ENCODE measurements at places on chromosomes 1 and 21.

GRCh38 chr1:151897991-151898431, 11.3 kb downstream of the THEM4 start:
- no peak for DNase-seq

GRCh38 chr1:233597489-233597901, 16.4 kb upstream of the KCNK1 start:
- no peak for DNase-seq

DNA sequence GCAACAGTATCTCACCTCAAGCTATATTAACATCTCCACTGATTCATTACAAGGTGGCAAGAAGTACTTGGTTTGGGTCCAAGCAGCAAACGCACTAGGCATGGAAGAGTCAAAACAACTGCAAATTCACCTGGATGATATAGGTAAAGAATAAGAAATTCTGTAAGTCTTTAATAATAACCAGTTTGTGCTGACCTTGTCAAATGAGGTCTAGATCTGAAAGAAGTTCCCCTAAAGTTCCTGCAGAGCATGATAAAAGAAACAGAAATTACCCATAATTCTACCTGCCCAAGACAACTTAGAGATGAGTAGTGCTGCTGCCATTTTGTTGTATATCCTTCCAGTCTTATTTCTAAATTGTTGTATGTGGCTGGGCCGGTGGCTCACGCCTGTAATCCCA, 34.5 kb downstream of the IL23R start:
- DNase-seq, result no peak

DNA sequence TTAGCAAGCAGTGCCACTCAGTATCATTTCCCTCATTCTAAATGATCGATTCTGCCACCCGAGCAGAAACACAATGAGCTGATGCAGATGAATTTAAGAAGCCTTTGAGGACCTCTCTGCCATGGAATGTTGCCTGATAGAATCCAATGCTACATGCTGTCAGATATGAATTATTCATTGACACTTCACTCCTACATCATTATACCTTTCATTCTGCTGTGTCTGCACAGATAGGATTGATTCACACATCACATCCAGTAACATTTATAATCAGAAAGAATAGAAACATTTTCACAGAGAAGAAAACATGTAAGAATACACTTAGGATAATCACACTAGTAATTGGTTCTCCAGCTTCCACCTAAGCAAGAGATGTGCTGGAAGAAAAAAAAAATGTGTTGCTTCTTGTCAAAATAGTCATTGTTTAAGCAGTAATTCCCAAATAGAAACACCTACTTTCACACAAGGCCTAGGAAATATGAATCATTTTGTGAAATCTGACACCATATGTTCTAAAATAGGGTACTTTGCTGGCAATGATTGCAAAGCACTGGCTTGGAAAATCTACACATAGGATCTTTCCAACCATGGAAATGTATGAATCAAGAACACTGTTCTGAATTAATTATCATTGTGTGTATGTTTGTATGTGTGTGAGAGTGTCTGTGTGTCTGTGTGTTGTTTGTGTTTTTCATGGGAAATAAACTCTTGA, 110.1 kb downstream of the GRIK1 start:
- no peak for DNase-seq

GRCh38 chr1:39625009-39625408, 14.4 kb downstream of the HEYL start:
- DNase-seq, result no peak

- DNase-seq, result no peak
These were observed 16.4 kb downstream of the KCNA10 start for GRCh38 chr1:110502402-110503151.

DNA sequence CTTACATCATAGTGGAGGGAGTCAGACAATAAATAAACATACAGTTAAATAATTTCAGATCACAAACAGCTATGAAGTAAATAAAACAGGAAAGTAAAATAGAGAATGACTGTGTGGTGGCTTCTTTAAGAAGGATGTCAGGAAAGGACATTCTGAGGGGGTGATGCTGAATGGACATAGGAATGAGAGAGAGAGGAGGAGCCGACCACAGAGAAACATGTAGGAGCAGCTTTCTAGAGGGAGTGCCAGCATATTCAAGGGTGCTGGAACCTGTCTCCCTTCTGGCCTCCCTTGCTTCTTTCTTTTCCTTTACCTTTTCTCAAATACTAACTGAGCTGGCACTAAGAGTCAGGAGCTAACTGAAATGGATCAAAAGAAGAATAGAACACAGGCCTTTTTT, 20.5 kb upstream of the BCL10 start:
- DNase-seq, result peak; percentile 47

GRCh38 chr21:34808569-34809204, 139.9 kb downstream of the CLIC6 start:
- DNase-seq, result peak; percentile 46

- no peak for DNase-seq
These were observed 14.9 kb downstream of the CREG1 start for GRCh38 chr1:167538657-167539056.

DNA sequence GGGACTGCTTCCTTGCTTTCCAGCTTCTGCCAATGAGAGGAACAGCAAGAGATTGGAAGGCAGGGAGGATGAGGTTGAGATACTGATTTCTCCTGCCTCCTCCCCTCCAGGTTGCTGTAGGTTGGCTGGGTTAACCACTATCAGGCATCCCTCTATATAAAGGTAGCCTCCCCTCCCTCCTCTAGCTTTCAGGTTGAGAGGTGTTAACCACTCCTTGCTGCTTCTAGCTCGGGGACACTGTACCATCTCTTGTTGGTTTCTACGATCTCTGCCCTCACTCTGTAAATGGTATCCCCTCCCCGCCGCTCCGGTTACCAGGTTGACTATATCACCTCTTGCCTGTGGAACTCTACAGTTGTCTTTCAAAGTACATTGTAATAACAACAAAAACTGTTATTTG, 16.7 kb downstream of the LPAR3 start:
- DNase-seq, result no peak

GRCh38 chr1:50415235-50416149, 7.8 kb downstream of the DMRTA2 start:
- no peak for DNase-seq

DNA sequence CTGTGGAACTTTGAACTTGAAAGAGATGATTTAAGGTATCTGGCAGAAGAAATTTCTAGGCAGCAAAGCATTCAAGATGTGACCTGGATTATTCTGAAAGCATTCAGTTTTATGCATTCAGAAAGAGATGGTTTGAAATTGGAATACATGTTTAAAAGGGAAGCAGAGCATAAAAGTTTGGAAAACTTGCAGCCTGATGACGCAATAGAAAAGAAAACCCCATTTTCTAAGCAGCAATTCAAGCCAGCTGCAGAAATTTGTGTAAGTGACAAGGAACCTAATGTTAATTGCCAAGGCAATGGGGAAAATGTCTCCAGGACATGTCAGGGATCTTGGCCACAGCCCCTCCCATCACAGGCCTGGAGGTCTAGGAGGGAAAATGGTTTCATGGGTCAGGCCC, 354.0 kb downstream of the ZNF326 start:
- DNase-seq, result no peak

All from HFFc6 (cell line).